GM23338 (cell line): ENCODE measurements at places on chromosomes 5 and 9. TPM values are rescaled to one million over a fixed set of nuclear protein-coding genes. Genes with fewer than 3 reads are reported as not detected.

- no peak overlapping the region for H3K27ac ChIP-seq
- no peak for DNase-seq
These were observed 154.2 kb downstream of the NDUFS4 start for GRCh38 chr5:53714667-53715010.

The FGD3 gene
- polyA plus RNA-seq: 0.57 and 0.95 TPM in 2 replicates

DNA sequence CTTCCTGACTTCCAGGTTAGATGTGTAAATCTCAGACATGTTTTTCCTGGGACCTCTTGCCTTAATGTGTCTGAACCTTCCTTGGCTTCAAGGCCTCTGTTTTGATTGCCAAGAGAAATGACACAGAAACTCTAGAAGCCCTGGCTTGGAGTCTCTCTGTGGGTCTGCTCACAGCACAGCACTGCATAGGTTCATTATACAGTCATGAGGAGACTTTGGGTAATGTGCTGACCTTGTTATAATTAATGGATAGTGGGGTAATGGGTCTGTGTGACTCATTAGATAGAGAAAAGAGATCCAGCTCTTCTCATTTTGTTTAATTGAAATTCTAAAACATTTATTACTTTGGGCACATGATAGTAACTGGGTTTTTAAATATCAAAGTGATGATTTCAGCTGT lies 175.8 kb upstream of the GLRA1 start:
- peaks cover 7% of the 10 kb centered on the region; the same call in 1 of the 2 replicates for H3K4me1 ChIP-seq
- H3K27ac ChIP-seq: no peak overlapping the region
- no peaks in the 10 kb centered on the region for H3K36me3 ChIP-seq
- H3K4me3 ChIP-seq: no peak overlapping the region
- DNase-seq: no peak

The TEX48 gene
- polyA plus RNA-seq: not detected in 2 replicates

DNA sequence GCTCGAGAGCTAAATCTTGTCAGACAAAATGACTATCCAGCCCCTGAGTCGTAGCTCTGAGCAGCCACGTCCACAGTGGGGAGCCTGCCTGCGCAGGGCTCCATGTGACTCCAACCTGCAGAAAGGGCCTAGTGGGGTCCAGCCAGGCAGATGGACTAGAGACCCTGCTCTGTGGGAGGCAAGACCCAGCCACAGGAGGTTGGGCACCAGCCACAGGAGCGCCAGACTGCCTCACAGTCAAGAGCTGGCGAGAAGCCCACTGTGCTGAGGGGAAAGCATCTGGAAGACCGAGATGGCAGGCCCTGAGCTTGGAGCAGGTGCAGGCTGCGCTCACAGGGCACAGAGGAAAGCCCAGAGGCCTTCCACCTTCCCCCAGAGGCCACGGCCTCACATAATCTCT lies 61.4 kb downstream of the C5orf15 start:
- H3K36me3 ChIP-seq: no peaks in the 10 kb centered on the region
- no peaks in the 10 kb centered on the region for H3K27me3 ChIP-seq
- H3K4me1 ChIP-seq: no peaks in the 10 kb centered on the region
- H3K4me3 ChIP-seq: no peak overlapping the region

- H3K36me3 ChIP-seq: no peaks in the 10 kb centered on the region
- DNase-seq: no peak
- H3K27ac ChIP-seq: no peak overlapping the region
- H3K4me1 ChIP-seq: no peaks in the 10 kb centered on the region
These were observed 46.9 kb downstream of the HACD4 start for GRCh38 chr9:20984506-20984905.

DNA sequence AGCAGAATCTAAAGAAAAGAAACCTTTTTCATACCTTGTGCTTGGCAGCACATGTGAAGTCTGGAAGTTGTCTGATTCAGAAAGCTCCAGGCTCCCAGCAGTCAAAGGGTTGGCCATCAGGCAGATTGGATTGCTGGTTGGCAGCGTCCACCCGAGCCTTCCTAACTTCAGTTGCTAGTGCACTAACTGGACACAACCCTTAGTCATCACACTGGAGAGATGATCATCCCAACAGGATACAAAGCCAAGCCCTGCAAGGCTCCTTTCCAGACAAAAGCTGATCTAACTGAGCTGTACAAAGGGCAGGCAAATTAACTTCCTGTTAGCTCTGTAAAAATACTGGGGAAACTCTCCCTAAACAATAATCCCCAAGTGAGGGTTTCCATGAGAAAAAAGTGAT lies 185.6 kb downstream of the SNX18 start:
- H3K4me1 ChIP-seq: no peaks in the 10 kb centered on the region
- H3K27ac ChIP-seq: no peak overlapping the region
- no peaks in the 10 kb centered on the region for H3K27me3 ChIP-seq
- DNase-seq: no peak

- no peaks in the 10 kb centered on the region; the same call in 1 of the 2 replicates for H3K36me3 ChIP-seq
- peaks cover 2% of the 10 kb centered on the region; the same call in 1 of the 2 replicates for H3K4me1 ChIP-seq
- H3K27ac ChIP-seq: no peak overlapping the region
- peaks cover 24% of the 10 kb centered on the region for H3K27me3 ChIP-seq
These were observed 5.1 kb downstream of the TGFBI start for GRCh38 chr5:136033848-136034247.

- H3K27me3 ChIP-seq: no peaks in the 10 kb centered on the region
- no peaks in the 10 kb centered on the region for H3K36me3 ChIP-seq
- no peak for DNase-seq
These were observed 210.2 kb downstream of the FRMD3 start for GRCh38 chr9:83327750-83328622.

The GLRA1 gene
- polyA plus RNA-seq: not detected in 2 replicates

The NRG2 gene
- polyA plus RNA-seq: 0.28 and 0.37 TPM in 2 replicates

DNA sequence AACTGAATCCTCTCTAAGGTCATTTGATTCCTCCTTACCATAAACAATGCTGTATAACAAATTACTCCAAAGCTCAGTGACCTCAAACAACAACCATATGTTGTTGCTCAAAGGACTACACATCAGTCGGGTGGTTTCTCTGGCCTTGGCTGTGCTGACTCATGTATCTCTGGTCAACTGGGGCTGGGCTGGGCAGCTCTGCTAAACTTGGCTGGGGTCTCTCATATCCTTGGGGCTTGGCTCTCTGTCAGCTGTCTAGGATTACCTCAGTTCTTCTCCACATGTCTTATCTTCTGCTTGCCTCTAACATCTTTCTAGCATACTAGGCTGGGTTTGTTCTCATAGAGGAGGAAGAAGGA lies 86.4 kb downstream of the GALNT10 start:
- no peaks in the 10 kb centered on the region for H3K36me3 ChIP-seq
- H3K27ac ChIP-seq: no peak overlapping the region
- no peak for DNase-seq
- H3K4me3 ChIP-seq: no peak overlapping the region
- no peaks in the 10 kb centered on the region for H3K27me3 ChIP-seq

The FREM1 gene
- 0.78 and 0.94 TPM in 2 replicates for polyA plus RNA-seq

DNA sequence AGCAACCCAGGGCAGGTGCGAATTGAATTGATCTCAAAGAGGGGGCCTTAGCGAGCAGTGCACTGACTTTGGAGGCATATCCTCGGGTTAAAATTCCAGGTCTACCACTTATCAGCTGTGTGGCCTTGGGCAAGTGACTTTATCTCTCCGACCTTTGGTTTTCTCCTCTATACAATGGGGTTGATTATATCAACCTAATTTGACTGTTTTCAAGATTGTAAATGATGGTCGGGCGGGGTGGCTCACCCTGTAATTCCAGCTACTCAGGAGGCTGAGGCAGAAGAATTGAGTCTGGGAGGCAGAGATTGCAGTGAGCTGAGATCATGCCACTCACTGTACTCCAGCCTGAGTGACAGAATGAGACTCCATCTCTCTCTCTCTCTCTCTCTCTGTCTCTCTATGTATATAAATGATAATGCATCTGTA lies 18.7 kb downstream of the SPRY4 start:
- DNase-seq: no peak
- no peak overlapping the region for H3K4me3 ChIP-seq
- peaks cover 52% of the 10 kb centered on the region for H3K4me1 ChIP-seq
- no peaks in the 10 kb centered on the region for H3K27me3 ChIP-seq
- H3K36me3 ChIP-seq: peaks cover 21% of the 10 kb centered on the region

DNA sequence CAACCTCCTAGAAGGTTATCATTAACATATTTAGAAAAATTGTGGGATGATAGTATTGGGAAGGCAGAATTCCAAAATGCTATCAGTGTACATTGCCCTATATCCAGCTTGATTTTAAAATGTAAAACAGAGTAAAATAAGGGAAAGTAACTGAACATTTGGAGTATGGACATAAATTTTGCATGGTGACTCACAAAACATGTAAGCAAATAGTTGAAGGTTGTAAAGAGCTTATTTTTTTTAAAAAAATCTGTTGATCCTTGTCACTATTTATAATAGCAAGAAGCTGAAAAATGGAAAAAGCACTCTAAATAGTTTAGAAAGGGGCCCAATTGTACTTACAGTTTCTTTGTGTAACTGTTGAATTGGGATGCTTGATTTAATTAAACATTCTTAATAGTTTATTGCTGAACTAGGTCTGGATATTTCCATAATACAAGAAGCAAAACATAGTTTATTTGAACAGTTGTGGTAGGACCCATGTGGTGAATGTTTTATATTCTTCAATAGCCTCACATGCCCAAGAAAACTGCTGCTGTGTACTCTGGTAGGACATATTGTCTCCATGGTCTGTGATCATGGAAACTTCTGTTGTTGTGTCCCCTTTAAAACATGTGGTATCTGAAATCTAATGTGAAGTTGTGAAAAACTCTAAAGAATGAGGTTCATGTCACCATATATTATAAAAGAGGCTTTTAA lies 82.4 kb downstream of the NNT start:
- no peaks in the 10 kb centered on the region for H3K27me3 ChIP-seq
- H3K4me1 ChIP-seq: no peaks in the 10 kb centered on the region
- H3K36me3 ChIP-seq: no peaks in the 10 kb centered on the region

DNA sequence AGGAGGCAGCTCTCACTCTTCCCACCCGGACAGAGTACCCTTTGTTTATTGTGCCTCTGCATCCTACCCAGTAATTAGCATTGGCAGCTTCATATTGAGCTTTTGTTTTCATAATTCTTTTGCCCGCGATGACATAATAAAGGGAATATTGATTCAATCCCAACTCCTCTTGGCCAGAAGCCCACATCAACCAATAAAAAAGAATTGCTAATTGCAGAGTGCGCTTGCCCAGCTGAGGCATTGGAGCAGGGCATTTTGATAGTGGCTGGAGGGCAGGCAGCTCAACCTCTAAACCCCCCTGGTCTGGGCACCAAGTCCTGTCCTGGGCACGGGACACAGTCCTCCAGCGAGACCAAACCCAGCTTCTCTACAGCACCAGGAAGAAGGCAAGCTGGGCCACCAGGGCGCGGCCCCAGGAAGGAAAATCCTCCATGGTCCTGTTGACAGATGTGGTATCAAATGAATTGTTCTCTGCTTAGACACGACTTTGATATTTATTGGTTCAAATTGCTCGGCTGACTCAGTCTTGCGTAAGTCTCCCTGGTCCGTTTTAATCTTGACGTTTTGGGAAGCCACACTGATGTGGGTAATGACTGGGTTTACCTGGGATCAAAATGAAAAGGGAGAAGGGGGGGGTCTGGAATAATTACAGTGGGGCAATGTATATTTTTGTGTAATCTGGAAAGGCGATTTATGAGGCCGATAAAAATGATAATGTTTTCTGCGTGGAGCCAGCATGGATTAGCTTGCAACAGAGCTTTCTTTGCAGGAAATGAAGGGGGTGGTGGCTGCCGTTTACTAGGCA lies 220.7 kb upstream of the MSX2 start:
- H3K27ac ChIP-seq: no peak overlapping the region
- H3K36me3 ChIP-seq: no peaks in the 10 kb centered on the region
- H3K4me1 ChIP-seq: no peaks in the 10 kb centered on the region
- H3K27me3 ChIP-seq: no peaks in the 10 kb centered on the region

DNA sequence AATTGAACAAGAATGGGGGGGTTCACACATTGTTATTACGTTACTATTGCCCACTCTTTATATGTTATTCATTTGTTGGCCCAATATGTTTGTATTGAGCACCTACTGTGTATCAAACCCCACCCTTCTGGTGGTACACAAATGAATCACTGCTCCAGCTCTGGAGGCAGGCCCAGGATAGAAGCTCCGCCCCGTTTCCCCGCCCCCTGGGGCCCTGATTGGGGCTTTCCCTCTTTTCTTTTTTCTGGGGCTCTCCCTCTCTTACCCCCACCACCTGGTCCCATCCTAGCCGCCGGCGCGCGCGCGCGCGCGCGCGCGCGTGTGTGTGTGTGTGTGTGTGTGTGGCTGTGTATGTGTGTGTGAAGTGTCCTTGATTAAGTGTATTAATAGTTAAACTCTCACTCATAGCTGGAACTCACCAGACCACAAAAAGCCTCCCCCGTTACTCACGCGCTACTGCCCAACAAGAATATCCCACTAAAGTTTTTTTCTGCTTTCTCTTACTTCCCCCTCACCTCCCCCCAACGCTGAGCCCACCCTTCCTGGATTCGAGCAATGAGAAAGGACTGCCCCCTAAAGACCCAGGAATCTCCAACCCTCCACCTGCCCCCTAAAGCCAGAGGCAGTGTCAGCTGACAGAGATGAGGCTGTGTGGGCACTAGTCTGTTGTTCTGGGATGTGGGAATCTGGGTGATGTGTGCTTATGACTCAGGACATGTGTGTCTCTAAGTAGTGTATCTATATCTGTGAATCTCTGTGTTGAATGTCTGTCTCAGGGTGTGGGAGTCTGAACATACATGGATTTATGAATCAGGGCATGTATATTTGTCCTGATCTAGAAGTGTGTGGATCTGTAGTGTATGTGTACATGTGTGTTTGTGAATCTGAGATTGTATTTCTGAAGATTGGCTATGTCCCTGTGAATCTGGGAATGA lies 4.0 kb downstream of the CXXC5 start:
- H3K4me1 ChIP-seq: peaks cover 58% of the 10 kb centered on the region
- peaks cover 12% of the 10 kb centered on the region for H3K27me3 ChIP-seq
- peak overlapping the region; percentile 96 for H3K4me3 ChIP-seq
- peak overlapping the region; percentile 93 for H3K27ac ChIP-seq
- DNase-seq: peak; percentile 90

DNA sequence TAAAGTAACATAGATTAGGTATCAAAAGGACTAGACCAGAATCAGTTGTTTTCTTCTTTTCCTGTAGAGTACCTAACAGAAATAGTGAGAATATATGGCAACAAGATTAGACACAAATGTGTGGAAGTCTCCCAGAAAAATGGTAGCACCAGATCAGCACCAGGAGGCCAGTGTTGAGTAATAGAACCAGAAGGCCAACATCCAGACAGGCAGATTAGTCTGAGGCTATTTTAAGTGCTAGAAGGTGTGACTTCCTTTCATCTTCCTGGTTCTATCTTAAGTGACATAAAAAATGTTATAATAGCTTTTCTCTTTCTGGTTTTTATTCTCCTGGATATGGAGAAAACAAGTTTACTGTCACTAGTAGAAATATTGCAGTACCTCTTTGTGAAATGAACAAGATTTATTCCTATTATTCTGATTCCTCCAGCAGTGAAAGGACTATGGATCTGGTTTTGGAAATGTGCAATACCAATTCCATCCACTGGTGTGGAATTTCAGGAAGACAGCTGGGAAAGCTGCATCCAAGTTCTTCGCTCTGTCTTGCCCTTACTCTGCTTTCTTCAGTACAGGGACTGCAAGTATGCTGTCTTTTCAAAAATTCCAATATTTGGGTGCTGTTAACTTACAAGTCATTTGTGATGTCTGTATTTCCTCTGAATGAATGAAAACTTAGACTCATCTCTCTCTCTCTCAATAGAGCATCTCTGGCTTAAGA lies 39.1 kb downstream of the SHLD3 start:
- no peaks in the 10 kb centered on the region for H3K27me3 ChIP-seq
- DNase-seq: peak; percentile 74
- H3K4me3 ChIP-seq: no peak overlapping the region

GRCh38 chr5:77390795-77391194 lies 101.3 kb downstream of the WDR41 start:
- no peaks in the 10 kb centered on the region for H3K27me3 ChIP-seq
- H3K4me1 ChIP-seq: peaks cover 2% of the 10 kb centered on the region; the same call in 1 of the 2 replicates
- H3K36me3 ChIP-seq: no peaks in the 10 kb centered on the region
- H3K4me3 ChIP-seq: no peak overlapping the region
- no peak overlapping the region for H3K27ac ChIP-seq

The PPP1R26 gene
- 10.7 and 11.4 TPM in 2 replicates for polyA plus RNA-seq

The LTC4S gene
- 4.0 and 5.8 TPM in 2 replicates for polyA plus RNA-seq
